ENCODE measurements at places on chromosomes 1 and 21.

- no peak for DNase-seq
Observed at GRCh38 chr1:9025449-9025848, 774 bp downstream of the SLC2A7 start.

- DNase-seq, result no peak
Observed at GRCh38 chr1:6121021-6121421, 59.1 kb downstream of the CHD5 start.

DNA sequence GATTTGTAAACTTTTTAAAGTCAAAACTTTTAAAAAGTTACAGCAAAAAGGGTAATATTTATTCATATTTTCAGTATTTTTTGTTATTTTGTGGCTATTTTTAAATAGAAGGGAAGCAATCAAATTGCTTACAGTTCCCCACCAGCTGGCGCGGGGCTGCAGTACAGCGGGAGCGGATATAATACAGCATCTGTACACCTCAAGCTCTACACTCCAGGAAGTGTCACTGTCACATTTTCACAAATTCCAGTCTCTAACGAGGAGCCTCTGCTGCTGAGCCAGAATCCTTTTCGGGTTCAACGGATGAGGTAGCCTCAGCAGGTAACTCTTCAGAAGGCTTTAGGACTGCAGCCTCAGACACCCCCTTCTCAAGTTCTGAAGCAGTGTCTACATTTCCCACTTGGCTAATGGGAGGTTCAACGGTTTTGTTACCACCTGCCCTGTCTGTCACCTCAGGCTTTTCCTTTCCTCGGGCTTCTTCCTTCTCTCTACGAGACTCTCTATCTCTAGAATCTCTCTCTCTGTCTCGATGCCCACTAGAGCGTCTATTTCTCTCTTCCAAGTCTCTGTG lies 11.7 kb downstream of the SOD1 start:
- DNase-seq, result no peak

DNA sequence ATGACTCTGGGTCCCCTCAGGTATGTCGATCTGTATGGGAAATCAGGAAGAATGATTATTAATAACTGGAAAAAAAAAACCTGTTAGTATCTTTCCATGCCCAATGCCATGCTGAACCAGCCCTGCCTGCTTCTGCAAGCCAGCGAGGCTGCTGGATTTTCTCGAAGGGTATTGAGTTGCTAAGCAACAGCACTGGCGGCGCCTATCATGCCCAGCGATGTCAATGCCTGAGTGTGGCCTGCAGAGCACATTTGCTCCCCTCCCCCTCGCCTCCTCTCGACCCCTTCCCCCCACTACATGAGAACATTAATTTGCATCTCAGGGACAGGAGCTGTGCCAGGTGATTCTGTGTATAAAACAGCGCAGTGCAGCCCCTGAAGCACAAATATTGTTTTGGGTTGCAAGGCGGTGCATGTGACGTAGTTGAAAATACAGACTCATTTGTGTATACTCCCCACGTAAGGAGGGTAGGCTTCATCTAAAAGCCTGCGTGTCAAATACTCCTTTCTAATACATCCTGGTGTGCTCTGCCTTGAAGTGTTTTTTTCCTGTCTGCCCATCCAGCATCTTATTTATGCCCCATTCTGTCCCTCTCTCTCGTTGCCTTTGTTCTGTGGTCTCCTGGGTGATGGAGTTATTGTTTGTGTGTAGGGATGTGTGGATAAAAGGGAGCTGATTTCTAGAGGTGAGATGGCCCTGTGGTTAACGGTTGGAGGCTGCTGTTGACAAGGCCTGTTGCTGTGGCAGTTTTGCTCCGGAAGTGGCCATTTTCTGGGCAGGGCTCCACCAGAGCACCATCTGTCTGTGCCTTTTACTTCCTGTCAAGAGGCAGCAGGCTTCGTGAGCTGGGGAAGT lies 32.7 kb upstream of the ATP5PO start:
- DNase-seq, result peak; percentile 75

- no peak for DNase-seq
Observed at GRCh38 chr1:207815466-207815865, 63.6 kb downstream of the CD46 start.

DNA sequence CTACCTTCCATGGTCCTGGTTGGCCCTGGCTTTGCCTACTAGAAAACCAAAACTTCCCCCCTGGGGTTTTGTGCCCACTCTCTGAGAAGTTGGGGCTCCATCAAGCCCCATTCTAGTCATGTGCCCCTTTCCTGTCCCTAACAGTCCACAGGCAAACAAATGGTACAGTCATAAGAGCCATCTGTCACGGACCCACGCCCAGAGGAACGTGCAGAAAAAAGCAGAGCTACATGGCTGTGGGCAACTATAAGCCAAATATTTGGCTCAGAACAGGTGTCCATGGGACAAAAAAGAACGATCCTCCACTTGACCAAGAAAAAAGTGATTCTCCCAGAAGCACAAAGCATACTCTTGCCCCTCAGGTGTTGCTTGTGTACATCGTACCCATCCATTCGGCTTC lies 14.6 kb upstream of the TRNAU1AP start:
- DNase-seq, result no peak

- peak; percentile 79 for DNase-seq
Observed at GRCh38 chr1:26721669-26722355, 26.0 kb downstream of the ARID1A start.

- no peak for DNase-seq
Observed at GRCh38 chr1:108199201-108199691, 897 bp downstream of the SLC25A24 start.

- no peak for DNase-seq
Observed at GRCh38 chr21:43740497-43741156, 21.7 kb downstream of the PDXK start.

DNA sequence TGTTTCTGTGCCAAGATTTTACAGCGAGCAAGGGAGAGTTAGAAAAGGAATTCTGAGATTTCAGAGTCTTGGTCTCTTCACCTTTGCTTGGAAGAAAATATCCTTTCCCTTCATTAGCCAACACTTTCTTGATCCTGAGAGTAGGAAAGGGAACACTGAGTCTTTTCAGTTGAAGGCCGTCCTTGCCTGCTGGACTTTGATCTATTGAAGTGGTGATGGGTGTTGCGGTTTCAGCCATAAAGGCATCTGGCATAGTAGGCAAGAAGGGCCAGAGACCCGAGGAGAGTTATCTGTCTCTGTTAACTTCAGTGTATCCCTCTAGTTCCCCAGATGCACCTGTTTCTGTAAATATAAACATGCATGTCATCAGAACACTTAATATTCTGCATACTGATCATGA lies 9.7 kb downstream of the SELE start:
- DNase-seq, result no peak

DNA sequence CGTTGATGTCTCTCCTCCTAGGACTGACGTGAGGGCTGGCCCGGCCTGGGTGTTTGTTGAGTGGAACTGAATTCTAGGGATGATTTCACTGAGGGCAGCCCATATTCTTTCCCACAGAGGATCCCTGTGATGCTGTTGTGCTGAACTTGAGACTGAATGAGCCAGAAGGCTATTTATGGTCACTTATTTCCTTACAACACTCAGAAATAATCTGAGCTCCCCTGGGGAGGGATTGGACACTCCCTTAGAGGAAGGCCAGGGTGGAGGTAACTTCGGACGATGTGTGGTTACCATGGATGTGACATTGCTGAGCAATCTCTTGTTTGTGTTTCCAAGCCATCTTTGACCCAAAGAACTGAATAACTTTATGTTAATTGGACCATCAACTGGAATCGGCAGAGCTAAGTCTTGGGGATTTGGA lies 5.1 kb upstream of the TMCO4 start:
- DNase-seq, result no peak

DNA sequence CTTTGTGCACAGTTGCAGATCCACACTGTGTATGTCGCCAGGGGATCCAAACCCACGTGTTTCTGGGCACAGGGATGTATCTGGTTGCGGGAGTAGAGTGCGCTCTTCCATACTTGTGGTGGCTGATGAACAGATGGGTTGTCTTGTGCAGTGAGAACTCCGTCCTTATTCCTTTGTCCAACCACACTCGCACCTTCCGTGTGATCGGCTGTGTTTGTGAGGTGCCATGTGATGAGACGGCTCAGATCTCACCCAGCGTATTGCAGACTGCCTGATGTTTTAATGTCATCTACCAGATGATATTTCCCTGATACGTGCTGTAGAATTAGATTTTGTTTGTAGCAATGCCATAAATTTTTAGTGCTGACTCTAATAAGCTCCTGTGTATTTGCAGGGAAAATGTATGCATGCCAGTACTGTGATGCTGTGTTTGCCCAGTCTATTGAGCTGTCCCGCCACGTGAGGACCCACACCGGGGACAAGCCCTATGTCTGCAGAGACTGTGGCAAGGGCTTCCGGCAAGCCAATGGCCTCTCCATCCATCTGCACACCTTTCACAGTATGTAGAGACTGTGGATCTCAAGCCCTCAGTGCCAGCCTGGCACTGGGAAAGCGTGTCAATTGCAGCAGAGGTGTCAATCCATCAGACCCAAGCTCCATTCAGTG lies 46.2 kb upstream of the EPHA8 start:
- DNase-seq, result no peak

- no peak for DNase-seq
Observed at GRCh38 chr1:166307261-166308188, 140.7 kb upstream of the FAM78B start.

DNA sequence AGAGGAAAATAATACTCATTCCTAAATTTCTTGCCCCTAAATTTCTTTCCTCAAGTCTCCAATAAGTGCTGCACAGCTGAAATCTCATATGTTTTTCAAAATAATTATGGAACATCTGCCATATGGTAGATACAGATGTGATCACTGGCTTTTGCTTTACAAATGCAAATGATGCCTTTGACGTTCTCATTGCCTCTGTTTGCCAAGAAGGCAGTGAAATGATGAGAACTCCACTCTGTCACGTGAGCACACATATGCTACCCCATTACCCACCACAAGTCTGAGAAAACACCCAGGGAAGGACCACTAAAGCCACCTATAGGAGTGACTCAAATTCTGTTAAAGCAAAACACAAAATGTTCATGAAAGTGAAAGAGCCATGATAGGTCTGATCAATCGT lies 43.9 kb downstream of the DSCAM start:
- DNase-seq, result no peak

GRCh38 chr1:172698224-172698623 lies 39.3 kb downstream of the FASLG start:
- no peak for DNase-seq

DNA sequence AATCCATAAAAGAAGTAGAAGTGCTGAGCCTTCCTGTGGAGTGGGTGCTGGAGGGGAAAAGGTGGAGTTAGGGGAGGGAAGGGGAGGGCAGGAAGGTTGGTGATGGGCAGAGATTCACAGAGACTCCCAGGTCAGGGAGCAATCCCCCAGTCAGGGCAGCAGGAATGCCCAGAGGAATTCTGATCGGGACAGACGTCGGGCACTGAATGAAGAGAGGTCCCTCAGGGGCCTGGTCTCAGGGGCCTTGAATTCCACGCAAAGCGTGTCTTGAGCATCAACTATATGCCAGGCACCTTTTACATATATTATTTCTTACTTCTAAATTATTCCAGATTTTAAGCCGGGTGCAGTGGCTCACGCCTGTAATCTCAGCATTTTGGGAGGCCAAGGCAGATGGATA lies 7.2 kb upstream of the PADI1 start:
- no peak for DNase-seq

DNA sequence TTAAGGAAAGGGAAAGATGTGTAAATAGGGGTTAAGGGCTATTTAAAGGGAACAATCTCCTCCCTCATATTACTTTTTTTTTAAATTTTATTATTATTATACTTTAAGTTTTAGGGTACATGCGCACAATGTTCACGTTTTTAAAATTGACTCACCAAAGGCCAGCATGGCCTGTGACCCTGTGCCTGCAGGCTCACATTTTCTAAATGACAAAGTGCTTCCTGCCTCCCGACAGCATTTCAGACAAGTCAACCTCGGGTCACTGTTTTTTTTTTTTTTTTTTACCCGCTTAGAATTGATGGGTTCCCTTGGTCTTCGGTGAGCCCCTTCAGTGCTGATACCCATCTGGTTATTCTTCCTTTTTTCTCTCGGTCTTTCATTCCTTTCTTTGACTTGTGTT lies 70.4 kb upstream of the SCAF4 start:
- DNase-seq, result no peak

GRCh38 chr1:28123461-28123961 lies 35.1 kb upstream of the EYA3 start:
- DNase-seq, result no peak

GRCh38 chr1:35452106-35452774 lies 105.0 kb downstream of the KIAA0319L start:
- no peak for DNase-seq

- no peak for DNase-seq
Observed at GRCh38 chr21:29342363-29342957, 43.7 kb downstream of the BACH1 start.

DNA sequence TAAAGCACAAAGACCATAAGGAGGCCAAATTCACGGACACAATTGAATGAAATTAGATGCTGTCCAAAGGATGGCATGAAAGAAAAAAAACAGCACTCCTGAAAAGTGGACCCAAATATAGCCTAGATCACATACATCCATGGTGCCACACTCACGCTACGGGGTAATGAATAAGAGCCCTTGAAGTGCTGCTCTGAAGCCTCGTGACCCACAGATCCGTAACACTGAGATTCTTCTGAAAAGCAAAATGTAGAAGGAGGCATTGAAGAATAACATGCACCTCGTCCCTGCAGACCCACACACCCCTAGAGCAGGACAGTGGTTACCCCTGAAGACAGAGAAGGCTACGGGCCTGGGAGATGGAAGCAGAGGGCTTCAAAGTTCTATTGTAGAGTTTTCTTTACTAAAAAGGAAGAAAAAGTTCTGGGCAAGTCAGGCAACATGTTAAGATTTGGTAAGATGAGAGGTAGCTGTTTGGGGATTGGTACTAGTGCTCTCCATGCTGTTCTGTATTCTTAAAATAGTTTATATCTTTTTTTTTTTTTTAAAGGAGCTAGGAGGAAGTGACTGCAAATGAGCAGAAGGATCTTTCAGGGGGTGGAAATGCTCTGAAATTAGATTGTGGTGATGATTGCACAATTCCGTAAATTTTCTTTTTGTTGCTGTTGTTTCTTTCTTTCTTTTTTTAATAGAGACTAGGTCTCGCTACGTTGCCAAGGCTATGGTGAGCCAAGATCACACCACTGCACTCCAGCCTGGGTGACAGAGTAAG lies 4.1 kb upstream of the ITGB2 start:
- DNase-seq, result peak; percentile 42

GRCh38 chr1:112869895-112870294 lies 86.1 kb downstream of the SLC16A1 start:
- no peak for DNase-seq

DNA sequence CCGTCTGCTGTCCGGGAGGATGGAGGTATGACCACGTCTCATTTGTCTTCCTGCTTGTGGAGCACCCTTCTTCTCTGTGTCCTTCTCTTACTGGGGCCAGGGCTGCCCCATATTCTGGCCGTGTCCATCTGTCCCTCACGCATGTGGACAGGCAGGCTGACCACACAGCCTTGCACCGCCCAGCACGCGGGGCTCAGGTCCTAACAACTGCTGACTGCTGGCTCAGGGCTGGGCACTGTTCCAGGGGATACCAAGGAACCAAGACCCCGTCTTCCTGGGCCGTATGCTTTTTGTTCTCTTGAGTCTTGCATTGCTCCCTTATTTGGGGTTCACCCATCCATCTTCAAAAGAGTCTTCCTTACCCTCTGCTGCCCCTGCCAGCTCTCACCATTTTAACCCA lies 17.5 kb upstream of the SPSB1 start:
- DNase-seq, result no peak

GRCh38 chr1:167022384-167022783 lies 33.3 kb downstream of the MAEL start:
- no peak for DNase-seq
